ENCODE measurements at places on chromosomes 1 and 21.

DNA sequence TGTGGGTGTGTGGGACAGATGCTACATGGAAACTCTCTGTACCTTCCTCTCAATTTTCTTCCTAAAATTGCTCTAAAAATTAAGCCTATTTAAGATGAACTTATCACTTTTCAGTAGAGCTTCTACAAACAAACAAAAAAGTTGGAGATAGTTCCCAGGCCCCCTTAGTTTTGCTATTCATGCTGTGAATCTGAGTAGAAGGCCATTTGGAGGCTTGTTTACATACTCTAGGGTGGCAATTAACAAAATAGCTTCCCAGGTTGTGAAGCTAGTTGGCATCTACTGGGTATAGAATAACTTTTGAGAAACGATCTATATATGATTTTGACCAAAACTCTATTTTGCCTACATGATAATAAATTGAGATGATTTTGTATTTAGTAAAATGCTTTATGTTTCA lies 541.4 kb upstream of the B3GALT2 start:
- DNase-seq: no peak

GRCh38 chr1:57719274-57719673 lies 295.4 kb upstream of the DAB1 start:
- DNase-seq: no peak

DNA sequence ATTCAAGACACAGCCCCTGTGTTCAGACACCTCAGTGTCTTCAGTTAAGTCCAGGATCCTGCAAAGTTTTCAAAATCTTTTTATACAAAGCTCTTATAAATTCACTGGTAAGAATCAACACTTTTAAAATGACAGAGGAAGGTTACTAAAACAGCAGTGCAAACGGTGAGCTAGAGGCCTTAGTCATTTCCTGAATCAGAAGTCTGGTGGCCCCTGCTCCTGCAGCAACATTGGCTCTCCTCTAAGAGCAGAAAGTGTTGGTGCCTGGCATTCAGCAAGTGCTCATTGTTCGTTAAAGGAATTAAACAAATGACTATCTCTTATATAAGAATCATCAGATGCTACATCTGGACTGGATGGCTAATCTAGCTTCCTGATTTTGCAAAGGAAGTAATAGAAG lies 282.9 kb downstream of the PTGER3 start:
- DNase-seq: no peak

DNA sequence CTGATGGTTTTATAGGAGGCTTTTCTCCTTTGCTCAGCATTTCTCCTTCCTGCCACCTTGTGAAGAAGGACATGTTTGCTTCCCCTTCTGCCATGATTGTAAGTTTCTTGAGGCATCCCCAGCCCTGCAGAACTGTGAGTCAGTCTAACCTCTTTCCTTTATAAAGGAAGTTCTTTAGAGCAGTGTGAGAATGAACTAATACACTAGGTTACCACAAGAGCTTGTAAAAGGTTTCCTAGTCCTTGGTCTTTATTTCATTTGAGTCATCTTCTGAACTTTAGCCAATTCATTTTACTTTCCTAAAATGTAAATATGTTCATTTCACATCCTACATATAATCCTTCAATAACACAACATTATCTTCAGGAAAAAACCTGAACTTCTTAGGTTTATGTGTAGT lies 365.3 kb downstream of the HHIPL2 start:
- DNase-seq: no peak

DNA sequence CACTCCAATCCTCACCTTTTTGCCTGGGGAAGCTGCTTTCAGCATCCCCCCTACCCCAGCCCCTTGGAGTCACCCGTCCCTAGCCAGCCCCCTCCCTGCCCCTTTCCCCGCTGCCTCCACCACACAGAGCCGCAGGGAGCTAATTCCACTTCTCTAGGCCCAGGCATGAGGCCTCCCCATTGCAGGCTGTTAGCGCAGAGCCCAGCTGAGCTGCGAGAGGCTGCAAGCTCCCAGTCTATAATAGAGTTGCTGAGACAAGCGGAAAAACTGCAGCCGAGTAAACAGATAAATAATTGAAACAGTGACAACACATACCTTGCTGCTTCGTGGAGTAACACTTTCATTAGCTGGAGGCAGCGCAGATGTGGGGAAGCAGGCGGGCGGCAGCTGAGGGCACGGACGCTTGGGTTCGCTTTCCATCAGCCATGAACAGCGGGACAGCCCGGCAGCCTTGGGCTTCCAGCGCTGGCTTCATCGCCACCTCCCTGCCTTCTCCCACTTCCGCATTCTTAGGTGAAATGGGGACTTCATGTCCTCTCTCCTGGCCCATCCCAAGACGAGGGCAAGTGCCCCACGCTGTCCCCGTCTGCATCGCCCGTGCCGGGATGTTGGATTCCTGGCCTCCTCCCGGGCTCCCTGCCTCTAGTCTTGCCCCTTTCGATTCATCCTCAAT lies 183.3 kb downstream of the IGSF21 start:
- DNase-seq: no peak

DNA sequence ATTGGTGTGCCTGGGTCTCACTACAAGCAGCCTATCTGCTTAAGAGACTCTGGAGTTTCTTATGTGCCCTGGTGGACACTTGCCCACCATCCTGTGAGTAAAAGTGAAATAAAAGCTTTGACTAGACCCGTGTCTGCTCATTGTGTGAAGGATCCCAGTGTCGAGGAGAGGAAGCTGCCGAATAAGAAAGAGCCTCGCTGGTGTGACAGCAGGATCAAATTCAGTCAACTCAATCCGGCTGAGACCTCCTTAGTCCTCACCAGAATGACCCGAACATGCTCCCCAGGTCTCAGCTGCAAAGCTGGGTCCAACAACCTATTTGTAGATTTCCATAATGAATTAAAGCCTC lies 14.8 kb downstream of the CD2 start:
- DNase-seq: no peak

DNA sequence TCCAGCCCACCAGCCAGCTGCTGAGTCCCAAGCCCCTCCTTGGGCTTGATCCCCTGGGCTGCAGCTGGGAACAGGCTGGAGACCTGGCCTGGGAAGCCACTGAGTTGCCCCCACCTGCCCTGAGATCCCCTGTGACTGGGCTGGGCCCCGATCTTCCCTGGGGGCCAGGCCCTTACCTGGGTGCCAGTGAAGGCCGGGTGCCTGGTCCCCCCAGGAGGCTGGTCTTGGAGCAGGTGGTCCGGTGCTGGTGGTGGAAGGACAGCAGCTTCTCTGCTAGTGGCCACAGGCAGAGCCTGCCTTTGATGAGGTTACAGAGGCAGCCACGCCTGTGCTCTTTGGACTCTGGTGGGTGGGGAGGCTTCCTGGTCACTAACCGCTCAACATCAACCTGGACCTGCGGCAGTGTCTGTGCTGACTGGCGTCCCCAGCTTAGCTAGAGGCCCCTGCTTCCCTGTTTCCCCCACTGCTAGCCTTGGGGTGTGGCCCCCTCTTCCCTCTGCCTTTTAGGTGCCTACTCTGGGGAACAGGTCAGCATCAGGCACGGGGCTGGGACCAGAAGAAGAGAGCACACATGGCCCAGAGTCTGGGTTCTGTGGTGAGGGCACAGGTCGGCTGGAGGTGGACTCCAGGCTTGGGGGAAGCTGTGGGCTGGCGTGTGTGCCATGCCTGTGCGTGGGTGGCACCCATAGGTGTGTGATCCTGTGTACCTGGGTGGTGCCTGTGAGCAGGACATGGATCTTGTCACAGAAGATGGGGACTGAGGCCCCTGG lies at the start of gene EPS8L3:
TSS of gene EPS8L3 (minus strand) at position 278 of the 770 bp plus-strand sequence. CDS start 2,174 bp downstream, outside the sequence.
- no peak for DNase-seq

DNA sequence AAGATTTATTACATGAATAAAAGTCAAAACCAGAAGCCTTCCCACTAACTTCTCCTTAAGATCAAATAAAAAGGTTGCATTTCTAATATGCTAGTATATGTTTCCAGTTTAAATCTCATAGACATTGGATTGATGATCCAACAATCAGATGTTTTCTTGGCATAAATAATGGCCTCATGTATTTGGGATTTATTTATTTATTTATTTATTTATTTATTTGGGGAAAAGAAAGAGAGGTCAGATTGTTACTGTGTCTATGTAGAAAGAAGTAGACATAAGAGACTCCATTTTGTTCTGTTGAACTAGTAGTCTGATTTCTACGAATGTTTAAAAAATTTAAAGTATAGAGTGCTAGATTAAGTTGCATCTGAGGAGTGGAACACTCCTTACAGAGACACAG lies 422.4 kb downstream of the ADGRL2 start:
- no peak for DNase-seq

DNA sequence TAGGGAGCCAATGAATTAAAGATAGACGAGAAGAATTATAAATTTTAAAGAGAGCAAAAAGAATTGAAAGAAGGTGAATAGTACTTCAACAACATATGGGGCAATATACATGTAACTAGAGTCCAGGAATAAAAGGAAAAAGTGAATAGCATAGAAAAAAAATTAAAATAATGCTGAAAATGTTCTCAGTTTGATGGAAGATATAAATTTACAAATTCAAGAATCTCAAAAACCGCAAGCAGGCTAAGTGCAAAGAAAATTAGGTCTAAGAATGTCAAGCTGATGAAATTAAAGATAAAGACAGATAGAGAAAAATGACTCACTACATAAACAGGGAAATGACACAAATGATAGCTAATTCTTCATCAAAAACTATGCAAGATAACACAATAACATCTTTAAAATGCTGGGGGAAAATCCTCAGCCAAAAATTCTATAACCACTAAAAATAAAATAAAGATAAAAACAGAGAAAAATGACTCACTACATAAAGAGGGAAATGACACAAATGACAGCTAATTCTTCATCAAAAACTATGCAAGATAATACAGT lies 326.3 kb downstream of the TBX15 start:
- DNase-seq: no peak
